Activated CD8-positive, alpha-beta memory T cell treated with anti-CD3 and anti-CD28 coated beads for 48 hours (primary cell): ENCODE measurements at places on chromosomes 6 and 20.

DNA sequence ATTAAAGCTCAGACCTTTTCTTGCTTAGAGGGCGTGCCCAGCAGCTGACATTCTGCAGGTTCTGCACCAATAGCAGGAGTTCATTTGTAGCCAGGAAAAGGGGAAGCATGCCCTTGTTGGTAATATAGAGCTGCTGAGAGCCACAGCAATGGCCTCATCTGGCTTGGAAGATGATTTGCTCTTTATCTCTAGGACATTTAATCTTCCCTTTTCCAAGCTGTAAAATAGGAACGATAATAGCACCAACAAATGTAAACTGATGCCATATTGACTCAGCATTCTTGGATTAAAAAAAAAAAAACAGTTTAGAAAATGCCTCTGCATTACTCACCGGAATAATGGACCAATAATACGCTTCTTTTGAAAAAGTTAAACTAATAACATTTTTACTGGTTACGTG lies 93.4 kb upstream of the SLC2A12 start:
- no peak for DNase-seq

DNA sequence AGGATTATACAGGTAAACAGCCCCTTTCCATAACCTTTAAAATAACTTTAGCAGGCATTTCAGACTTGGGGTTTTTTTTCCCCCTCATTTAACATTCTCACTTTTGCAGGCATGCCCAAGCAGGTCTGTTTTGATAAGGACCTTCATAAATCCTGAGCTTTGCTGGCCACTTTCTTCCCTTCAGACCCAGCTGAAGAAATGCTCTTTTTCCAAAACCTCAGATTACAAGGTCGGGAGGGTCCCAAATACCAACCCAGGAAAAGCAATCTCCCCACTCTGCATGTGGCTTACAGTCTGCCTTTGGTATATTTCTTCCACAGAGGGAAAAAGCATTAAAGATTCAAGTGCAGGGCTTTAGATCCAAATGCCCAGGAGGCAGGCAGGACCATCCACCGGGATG lies 6.8 kb downstream of the NFATC2 start:
- DNase-seq, result no peak

- DNase-seq, result no peak
Observed at GRCh38 chr20:3223994-3224680, 14.8 kb downstream of the ITPA start.

GRCh38 chr6:34390531-34391472 lies 1.7 kb downstream of the NUDT3 start:
- no peak for DNase-seq

GRCh38 chr6:727856-728255 lies 34.9 kb upstream of the EXOC2 start:
- DNase-seq, result no peak

DNA sequence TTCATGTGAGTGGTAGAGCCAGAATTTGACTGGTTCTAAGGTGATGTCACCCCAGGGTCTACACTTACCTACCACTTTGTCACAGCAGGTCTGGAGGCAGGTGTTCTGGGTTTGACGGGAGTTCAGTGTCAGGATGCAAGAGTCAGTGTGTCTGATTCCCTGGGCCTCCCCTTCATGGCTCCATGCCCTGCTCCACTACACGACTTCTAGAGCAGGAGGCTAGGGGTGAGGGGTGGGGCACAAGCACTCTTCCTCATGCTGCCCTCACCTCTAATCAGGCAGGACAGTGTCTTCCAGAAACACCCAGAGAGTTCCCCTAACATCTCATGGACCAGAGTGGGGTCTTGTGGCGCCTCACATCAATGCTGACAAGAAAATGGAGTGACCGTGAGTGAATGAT lies 118.2 kb downstream of the CDC5L start:
- DNase-seq, result no peak
